NCI-H345 (cell line): ENCODE measurements at places on chromosomes 3 and 15.

DNA sequence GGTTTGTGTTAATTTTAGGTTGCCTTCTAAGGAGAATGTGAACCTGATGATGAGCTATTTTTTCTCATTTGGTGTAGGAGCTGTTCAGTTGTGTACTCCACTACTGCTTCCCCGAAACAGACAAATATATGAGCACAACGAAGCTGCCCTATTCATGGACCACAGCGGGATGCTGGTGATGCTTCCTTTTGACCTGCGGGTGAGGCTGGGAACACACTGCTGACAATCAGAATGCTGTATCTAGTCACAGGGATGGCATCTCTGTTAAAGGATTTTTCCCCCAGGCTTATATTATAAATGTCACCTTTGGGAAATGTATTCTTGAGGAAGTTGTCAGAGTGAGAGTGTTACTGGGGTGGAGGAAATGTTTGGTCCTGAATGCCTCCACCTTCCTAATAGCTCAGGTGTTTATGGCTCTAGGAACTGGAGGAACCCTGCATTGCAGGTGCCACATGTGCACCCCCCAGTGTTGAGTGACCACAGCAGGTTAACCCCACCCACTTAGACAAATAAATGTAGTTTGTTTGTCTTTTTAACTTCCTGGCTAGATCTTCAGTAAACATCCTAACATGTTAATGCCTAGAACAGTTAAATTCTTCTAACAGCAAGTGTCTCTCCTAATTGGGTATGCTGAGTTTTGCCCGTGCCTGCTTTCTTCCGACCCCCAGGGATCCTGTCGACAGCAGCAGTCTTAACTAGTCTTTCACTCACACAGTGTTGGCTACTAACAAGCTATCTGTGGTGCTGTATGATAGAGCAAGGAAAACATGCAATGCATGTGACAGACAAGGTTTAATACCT, 35.7 kb downstream of the SRP14 start:
- no peak for DNase-seq

GRCh38 chr3:71662056-71662455, 63.1 kb downstream of the EIF4E3 start:
- no peak for DNase-seq

DNA sequence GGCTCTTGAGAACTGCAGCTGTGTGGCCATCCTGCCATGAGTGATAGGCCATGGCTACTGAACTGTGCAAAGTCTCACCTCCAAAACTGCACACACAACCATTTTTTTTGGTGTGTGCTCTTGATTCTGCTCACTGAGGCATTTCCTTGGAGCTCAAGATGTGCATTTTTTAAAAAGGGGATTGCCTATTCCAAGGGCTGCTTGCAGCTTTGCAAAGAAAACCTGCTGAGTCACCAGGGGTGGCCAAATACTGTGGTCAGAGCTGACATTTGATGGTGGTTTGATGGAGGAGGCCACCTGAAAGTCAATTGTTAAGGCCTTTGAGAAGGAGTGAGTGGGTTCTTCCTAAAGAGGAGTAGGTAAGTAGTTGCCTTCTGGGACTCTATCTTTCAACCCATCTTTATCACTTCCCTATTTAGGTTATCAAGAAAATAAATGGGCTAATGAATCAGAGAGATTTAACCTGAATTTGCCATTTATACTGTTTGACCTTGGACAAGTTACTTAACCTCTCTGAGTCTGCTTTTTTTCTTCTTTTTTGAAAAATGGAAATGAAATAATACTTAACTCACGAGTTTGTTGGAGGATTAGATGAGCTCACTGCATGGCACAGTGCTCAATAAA, 87.9 kb downstream of the CHST2 start:
- DNase-seq = no peak

DNA sequence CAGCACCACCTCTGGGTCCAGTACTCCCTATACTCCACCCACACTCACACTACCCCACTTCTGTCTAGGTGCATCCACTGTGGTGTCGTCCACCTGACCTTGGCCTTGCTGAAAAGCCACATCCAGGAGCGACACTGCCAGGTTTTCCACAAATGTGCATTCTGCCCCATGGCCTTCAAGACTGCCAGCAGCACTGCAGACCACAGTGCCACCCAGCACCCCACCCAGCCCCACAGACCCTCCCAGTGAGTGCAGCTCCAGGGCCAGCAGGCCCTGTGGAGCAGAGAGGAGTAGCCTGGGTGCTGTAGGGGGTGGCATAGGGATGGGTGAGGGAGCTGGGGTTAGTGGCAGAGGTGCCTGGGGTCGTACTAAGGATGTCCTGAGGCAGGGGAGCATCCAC, 19.4 kb upstream of the ALPK3 start:
- no peak for DNase-seq

- no peak for DNase-seq
These were observed 46.2 kb downstream of the CCDC12 start for GRCh38 chr3:46930166-46930944.

DNA sequence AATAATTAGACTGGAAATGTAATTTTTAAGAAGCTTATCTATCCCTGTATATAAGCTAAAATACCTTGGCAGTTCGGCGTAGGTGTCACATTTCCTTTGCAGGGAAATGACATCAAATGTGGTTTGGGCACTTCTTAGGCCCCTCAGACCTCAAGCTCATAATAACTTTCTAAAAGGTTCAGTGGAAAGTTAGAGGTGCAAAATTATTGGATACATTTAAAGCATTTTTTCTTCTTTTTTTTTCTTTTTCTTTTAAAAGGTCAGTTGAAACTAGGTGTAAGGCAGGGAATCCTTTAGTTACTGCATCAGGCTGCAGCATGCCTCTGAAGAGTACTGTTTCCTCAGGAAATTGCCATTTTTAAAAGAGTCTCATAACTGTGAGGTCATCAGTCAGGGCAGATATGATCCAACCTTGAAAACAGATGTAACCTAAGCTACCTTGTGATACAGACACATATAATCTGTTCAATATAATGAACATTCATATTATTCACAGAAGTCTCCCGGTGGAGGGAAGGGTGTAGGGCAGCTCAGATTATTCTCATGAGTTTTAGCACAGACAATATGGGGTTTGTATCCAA, 4.8 kb downstream of the SACM1L start:
- no peak for DNase-seq

DNA sequence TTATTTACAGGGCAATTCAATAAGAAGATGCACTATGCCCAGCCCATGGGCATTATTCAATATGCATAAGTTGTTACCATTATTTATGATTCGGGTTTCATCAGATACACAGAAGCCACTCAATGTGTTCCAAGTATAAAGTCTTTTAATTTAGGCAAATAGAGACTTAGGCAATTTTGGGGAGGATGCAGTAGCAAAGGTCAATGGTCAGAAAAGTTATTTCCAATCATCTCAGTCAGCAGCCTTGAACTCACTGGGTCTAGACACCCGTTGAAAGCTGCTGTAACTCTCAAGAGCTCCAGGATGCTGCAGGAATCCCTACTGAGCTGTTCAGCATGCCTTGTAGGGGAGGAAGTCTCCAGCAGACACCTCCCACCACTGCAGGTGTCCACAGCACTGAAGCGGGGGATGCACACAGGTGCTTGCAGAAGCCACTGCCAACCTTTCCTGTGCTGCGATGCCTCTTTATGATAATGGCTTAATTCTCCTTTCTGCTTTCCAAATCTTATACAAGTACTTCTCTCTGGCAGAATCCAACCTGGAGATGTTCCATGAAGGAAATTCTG, 155.0 kb upstream of the SUCLG2 start:
- no peak for DNase-seq

GRCh38 chr3:185770109-185770508, 54.7 kb downstream of the IGF2BP2 start:
- no peak for DNase-seq

GRCh38 chr15:66653852-66654251, 48.2 kb upstream of the SMAD6 start:
- DNase-seq = no peak

DNA sequence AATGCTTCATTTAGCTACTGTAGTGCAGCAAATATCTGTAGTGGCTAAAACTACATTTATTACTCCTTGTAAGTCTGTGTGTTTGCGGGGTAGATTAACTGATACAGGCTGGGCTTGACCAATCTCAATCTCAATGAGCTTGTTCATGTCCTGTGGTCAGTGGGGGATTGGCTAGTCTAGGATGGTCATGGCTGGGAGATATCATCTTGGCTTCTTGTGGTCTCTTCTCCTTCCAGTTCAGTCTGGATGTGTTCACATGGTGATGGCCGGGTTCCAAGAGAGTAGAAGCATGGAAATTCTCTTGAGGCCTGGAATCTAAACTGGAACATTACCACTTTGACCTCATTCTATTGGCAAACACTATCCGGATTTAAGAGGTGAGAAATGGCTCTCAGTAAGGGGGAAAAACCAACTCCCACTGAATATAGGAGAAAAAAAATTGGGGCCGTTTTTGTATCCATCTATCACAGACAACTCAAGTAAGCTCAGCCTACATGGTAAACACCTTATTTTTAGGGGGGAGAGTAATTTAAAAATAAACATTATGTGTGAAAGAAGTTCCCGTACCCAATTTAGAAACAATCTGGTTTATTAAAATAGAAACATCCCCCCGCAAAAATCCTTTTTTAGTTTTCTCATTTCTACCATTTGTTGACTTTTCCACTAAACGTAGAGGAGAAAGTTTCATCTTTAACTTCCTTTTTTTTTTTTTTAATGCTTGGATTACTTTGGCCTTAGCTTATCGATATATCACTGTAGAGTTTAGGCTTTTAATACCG, 284.9 kb upstream of the TBC1D5 start:
- no peak for DNase-seq

- DNase-seq = no peak
These were observed 124.4 kb upstream of the PHLDB2 start for GRCh38 chr3:111734652-111735051.

- no peak for DNase-seq
These were observed 89.5 kb downstream of the VGLL4 start for GRCh38 chr3:11554236-11554610.

DNA sequence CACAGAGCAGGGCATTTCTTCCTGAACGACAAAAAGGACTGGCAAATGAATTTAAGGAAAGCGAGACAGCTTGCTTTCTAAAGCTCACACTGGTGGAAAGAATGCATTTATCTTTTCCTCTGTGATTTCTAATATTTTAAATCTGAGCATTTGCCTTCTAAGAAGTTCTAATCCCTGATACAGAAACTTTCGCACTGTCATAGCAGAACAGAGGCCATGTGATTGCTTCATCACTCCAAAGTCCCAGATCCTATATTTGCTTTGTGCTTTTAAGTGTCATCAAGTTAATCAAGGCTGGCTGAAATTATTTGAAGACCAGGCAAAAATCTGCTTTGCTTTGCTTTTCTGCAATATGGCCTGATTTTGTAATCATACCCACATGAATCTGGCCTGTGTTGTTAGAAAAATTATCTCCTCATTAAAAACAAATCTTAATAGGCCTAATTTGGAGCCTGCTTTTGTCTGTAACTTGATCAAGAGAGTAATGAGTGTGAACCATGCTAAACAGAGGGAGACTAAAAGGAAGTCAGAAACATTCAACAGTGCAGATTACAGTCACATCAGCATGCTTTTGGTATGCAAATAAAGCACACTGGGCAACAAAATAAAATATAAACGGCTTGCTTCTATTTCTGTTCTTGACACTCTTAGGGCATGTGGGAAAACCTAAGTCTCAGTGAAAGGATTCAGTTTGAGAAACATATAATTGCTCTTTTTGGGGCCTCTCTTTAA, 178.2 kb upstream of the ADAMTS9 start:
- DNase-seq = no peak

GRCh38 chr15:97459771-97460170, 500.7 kb upstream of the ARRDC4 start:
- DNase-seq = no peak

DNA sequence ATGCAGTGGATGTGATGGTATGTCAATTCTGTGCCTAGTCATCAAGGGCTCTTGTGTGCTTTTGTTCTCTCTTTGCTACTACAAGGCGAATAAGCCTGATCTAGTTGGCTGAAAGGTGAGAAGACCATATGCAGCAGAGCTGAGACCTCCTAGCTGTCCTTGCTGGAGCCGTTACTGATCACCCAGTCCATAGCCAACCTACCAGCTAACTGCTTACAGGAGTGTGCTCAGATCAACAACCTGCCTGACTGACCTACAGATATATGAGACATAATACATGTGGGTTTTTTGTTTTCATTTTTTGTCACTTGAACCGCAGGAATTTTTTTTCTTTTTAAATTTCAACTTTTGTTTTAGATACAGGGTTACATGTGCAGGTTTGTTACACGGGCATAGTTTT, 22.8 kb downstream of the OXSM start:
- no peak for DNase-seq

GRCh38 chr3:150243466-150243865, 164.6 kb upstream of the TSC22D2 start:
- DNase-seq = no peak

DNA sequence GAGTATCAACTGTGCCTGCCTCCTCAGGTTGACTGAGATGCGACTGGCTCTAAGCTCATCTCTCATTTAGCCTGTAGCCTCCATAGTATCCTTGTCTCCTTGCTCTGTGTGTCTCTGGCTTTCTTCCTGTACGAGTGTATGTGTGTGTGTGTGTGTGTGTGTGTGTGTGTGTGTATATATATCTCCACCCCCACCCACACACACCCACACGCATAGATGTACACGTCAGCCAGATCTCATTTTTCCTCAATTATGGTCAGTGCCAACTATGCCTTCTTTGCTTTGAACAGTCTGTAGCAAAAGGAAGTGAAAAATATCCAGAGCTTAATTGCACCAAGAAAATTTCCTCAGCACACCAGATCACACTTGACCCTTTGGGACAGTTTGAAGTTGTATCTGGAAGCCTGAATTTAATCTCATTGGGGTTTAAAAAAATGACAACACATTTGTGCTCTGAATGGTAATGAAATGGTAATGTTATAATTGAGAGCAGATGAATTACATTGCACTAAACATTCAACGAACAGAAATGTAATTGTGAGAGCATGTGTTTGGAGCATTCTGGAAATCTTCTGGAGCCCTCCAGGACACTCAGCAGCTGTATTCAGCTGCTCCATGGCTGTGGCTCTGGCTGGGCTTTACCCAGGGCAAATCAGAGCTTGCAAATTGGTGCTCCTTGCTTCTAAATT, 63.6 kb downstream of the RYR3 start:
- DNase-seq = no peak

GRCh38 chr15:55513152-55513551, 5.1 kb upstream of the DNAAF4 start:
- no peak for DNase-seq

- DNase-seq = no peak
These were observed 470.8 kb upstream of the ROBO1 start for GRCh38 chr3:80238606-80239005.

DNA sequence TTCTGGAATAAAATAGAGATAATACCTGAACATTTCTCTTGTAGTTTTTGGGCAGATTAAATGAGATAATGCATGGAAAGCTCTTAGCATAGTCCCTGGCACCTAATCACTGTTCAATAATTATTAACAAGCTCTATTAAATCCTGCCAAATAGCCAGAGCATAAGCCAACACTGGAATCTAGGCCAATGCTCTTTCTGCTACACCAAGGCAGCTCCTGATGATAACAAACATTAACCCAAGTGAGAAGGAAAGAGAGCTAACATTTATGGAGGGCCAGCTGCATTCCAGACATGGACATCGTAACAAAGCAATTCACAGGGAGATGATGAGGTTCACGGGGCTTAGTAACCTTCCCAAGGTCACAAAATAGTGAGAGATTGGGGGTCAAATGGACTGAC, 23.3 kb downstream of the LARP6 start:
- DNase-seq = no peak
